Kidney capillary endothelial cell (primary cell): ENCODE measurements at places on chromosomes 3 and 15.
A peak's percentile ranks its signal among the peaks of the same experiment; 100 is the strongest.

- DNase-seq, result no peak
These were observed 14.2 kb upstream of the COLQ start for GRCh38 chr3:15535732-15536131.

GRCh38 chr15:42107473-42107872, 13.1 kb upstream of the PLA2G4D start:
- no peak for DNase-seq

DNA sequence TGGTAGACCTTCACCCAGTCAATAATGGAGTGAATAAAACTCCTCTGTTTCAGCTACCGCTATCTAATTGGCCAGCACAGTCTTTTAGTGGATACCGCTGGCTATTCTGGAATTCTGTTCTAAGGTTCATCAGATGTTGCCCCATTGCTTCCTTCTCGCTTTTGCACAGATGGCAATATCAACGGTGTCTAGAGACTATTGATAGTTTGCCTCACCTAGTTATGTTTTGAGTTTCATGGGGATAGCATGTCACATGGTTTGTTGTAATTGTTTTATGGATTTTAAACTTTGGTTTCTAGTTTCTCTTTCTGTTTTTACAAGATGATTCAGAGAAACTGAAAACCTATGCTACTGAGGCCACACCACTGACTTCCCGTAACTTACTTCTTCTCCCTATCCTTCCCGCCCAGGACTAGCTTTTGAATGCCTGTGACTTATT, 2.0 kb downstream of the XRN1 start:
- no peak for DNase-seq

GRCh38 chr3:123586131-123586530, 1.3 kb upstream of the HACD2 start:
- DNase-seq, result no peak

- no peak for DNase-seq
These were observed 321.5 kb upstream of the ICE2 start for GRCh38 chr15:60800299-60801072.

GRCh38 chr3:33732394-33732793, 14.3 kb upstream of the CLASP2 start:
- no peak for DNase-seq

DNA sequence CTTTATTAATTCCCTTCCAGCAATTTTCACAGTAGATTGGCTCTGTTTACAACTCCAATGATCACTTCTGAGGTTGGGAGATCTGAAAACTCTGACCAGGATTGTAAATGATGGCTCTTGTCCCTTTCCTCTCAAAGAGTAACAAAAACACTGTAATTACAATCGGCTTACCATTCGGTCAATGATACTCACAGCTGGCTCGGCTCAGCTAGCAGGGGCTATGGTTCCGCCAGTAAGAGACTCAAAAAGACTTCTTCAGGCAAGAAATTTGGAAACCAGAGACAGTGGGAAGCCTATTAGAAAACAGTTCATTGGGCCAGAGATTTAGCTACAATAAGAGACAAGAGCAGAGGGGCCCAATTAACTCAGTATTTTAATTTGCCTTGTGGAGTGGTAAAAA, 96.6 kb downstream of the LRRC3B start:
- DNase-seq, result no peak

DNA sequence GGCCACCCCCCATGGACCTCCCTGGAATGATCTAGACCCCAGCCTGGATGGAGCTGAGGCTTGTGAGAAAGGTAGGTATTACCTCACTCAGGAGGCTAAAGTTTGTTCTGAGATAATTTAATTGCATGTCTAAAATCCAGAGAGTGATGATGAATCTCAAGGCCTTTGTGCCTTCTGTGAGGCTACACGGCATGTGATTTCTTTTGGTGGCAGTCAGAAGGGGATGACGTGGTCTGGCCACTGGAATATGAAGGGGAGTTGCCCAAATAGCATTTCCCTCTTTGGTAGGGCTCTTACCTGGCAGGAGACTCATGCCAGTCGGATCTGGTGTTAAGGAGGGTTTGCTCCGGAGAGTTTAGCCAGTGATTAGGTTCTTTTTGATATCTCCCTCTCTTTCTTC, 2.5 kb downstream of the BAHD1 start:
- DNase-seq, result no peak

GRCh38 chr15:78875107-78875914, 2.6 kb downstream of the MORF4L1 start:
- peak; percentile 18 for DNase-seq

- DNase-seq, result no peak
These were observed 24.7 kb downstream of the EOGT start for GRCh38 chr3:68988740-68989139.

DNA sequence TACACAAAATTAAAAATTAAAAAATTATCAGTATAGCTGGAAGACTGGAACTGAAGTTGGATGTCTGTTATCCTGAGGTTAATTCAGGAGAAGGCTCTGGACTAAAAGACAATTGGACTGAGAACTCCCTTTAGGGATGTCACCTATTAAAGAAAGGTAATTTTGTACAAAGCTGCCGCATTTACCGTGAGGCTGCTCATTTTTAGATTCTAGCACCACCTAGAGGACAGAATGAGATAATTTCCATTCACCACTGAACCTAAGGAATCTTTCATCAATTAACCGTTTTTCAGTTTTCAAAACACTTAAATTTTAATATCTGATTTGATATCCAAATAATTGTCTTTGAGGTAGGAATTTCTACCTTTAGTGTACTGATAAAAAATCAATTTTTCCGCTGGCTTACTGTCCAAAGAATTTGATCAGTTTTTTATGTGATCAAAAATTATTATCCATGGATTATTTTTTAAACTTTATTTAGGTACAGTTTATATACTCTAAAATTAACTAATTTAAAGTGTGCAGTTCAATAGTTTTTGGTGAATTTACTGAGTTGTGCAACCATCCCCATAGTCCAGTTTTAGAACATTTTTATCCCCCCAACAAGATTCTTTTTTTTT, 106.7 kb upstream of the TNIK start:
- DNase-seq, result peak; percentile 42

DNA sequence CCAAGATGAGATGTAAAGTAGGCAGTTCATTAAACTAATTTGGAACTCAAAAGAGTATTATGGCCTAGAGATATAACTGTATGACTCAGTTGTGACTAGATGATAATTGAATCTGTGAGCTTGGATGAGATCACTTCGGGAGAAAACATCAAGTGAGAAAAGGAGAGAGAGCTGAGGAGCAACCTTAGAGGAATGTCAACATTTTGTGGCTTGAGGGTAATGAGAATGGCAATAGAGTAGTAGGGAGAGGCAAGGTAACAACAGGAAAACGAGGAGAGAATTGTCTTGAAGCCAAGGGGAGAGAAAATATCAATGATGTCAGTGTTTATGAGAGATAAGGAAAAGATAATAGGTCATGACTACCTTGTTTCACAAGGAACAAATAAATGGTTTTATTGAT, 580.2 kb downstream of the NLGN1 start:
- no peak for DNase-seq

- no peak for DNase-seq
These were observed 66.6 kb upstream of the TAMM41 start for GRCh38 chr3:11913316-11913715.

DNA sequence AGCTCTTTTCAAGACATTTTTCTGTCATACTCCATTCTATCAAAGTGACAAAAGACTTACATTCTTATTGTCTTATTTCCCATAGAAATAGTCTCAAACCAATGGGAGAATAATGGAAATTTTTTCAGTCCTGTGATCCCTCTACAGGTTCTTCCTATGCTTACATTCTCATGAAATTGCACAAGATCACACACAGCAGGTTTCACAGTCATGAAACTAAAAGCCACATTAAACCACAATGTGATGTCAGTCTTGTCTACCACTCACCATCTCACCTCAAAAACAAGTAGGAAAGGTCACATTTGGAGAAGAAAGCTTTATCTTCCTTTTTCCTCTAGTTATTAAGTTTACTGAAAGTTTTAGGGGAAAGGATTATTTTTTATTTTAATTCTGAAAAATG, 161.0 kb upstream of the RORA start:
- DNase-seq, result no peak

- DNase-seq, result no peak
These were observed 31.8 kb downstream of the INTS14 start for GRCh38 chr15:65578904-65579728.

DNA sequence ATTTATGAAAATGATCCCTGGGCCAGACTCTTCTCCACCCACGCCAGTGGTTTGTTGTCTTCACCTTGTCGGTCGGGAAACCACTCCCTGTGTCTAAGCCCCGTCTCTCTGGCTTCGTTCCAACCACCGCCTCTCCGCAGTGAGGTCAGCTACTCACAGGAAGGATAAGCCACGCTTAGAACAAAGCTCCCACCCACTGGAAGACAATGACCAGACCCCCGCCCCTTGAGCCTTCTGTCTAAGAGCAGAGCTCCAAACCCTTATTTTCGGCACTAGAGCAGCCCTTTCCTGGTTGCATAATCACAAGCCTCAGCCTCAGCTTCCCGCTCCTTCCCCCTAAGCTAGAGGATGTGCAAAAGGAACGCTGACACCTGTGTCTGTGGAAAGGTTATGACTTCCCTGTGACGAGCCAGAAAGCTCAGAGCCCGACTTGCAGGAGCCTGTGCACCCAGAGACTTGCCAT, 114.9 kb upstream of the MEF2A start:
- peak; percentile 94 for DNase-seq

GRCh38 chr15:25397100-25397499, 41.7 kb downstream of the UBE3A start:
- DNase-seq, result no peak

GRCh38 chr15:69491038-69491505, 38.5 kb downstream of the RPLP1 start:
- DNase-seq, result no peak

DNA sequence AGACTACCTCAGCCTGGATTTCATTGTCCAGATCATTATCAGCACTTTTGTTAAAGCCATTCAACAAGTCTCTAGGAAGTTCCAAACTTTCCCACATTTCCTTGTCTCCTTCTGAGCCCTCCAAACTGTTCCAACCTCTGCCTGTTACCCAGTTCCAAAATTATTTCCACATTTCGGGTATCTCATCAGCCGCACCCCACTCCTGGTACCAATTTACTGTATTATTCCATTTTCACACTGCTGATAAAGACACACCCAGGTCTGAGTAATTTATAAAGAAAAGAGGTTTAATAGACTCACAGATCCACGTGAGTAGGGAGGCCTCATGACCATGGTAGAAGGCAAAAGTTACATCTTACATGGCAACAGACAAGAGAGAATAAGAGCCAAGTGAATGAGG, 1198.3 kb upstream of the ALCAM start:
- no peak for DNase-seq

- no peak for DNase-seq
These were observed 110.8 kb downstream of the TNIK start for GRCh38 chr3:171349392-171349791.

GRCh38 chr3:163890661-163891060, 1187.6 kb downstream of the SI start:
- DNase-seq, result no peak

DNA sequence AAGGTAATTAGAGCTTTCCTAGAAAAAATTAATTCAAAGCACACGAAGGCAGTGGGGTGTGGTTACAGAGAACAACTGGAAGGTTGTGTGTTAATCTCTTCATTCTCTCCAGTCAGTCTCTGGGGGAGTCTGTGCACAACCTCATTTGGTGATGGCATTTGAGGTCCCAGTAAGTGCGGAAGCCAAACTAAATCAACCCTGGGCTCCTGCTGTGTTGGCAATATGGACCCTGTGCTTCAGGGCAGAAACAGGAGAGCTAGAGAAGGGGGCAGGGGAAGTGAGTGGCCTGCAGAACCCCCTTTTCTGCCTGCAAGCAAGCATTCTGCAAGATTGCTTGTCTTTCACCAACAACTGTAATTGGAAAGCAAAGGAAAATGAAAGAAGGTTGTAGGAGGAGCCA, 195.9 kb upstream of the ST8SIA2 start:
- DNase-seq, result no peak

DNA sequence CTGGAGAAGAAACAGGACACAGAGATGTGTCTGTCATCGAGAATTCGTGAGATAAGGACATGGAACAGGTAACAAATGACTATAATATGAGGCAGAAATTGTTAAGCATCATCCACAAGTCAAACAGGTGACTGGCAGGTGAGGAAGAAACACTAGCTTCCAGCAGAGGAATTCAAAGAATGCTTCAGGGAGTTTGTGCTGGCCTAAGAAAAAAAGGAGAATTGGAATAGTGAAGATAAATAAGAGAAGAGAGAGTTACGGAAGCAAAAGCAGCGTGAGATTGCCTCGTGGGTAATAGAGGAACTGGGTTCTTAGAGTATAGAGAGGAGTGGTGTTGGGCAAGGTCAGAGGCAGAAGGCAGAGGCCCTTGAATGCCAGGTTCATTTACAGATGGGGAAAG, 22.9 kb upstream of the FGF12 start:
- no peak for DNase-seq

- DNase-seq, result no peak
These were observed 30.5 kb downstream of the PLXND1 start for GRCh38 chr3:129575997-129576384.

DNA sequence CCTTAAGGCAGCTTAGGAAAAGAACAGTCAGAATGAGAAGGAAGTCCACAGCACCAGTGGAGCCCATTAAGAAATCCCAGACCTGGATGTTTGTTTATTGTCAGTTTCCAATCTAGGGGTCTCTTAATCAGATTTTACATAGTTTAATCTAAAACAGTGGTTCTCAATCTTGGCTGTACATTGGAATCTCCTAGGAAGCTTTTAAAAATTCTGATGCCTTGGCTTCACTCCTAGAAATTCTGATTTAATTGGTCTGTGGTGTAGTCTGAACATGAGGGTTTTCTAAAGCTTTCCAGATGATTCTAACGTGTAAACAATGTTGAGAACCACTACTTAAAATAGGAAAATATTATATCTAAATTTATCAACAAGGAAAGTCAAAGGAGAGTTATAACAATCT, 56.6 kb upstream of the SPRED1 start:
- DNase-seq, result no peak
